Heart right ventricle (tissue), 16 donors: ENCODE measurements at places on chromosomes 5 and 9.

- DNase-seq = no peak
Observed at GRCh38 chr5:52920929-52921328, 68.2 kb upstream of the ITGA2 start.

- peak; percentile 45 for DNase-seq
Observed at GRCh38 chr9:129458155-129458661, 162.7 kb downstream of the C9orf50 start.

- DNase-seq = no peak
Observed at GRCh38 chr5:87004101-87004500, 263.6 kb upstream of the RASA1 start.

DNA sequence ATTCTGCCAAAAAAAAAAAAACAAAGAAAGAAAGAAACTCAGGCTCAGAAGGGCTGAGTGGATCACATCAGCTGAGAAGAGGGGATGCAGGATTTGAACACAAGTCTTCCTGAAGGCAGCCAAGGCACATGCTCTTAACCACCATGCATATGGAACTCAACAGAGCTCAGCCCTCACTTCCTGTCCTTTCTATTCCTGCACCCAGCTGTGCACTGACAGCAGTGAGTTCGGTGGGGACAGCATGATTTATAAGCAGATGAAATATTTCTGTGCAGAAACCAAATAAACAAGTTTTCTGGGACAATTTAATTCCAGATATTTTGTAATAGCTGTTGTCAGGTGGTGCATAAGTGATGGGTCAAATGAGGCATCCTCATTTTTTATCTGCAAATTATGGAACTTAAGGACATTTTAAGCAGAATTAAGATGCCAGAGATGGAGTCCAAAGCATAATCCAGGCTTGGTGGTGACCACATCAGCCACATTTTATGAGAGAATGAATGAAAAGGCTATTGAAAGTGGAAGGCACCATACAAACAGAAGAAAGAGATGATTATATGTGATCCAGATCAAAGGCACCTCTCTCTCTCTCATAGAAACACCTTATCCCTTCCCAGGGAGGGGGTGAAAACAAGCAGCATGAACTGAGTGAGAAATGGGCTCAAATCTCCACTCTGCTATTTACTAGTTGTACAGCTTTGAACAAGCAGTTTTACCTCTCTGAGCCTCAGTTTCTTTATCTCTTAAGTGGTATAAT is 303.6 kb upstream of the MSX2 start:
- DNase-seq = no peak

DNA sequence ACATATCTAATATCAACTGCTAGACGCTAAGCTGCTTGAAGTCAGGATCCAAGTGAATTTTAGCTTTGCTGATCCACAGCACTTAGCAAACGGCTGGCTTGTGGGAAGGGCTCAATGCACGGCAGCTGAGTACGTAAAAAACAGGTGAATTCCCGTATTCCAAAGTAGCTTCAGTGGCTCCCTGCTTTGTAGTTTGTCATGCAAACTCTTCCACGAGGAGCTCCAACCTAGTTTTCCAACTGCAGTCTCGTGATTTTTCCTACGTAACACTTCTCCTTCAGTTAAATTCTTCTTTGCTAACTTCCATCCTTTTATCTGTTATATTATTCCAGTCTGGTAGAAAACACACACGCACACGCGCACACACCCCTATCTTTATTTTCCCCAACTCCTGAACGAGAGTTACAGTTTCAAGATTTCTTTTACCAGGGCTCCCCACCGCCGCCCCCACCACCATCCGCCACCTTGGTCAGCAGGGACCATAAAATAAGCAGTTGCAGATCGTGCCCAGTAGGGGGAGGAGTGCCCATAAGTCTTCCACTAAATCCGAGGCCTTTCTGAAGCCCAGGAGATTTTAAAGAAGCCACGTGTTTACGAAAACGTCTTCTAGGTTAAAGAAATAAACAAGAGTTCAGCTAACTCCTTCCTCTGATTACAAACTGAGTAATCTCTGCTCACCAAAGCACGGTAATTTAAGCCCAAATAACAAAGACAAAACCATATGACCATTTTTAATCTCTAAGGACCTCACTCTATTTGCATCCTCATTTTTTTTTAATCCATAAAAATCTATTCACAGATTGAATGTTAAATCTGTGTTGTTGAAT is 34.8 kb upstream of the TRIO start:
- peak; percentile 65 for DNase-seq

DNA sequence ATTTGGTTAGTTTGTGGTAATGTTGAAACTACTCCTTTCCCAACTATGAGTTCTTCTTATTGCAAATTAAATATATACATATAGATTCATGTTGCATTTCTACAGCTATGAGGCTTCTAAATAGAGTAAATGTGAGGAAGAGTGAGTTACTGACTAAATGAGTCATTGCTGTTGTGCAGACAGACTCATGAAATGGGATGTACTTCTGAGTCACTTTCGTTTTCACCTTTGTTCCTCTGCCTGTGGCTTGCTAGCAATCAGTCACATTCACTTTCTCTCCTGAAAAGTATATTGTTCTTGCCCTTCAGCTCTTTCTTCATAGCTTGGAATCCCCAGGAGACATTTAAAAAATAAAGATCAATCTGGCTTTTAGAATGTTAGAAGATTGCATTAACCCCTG is 295.5 kb upstream of the SMC2 start:
- DNase-seq = no peak

- no peak for DNase-seq
Observed at GRCh38 chr5:156529892-156530291, 202.9 kb downstream of the SGCD start.

DNA sequence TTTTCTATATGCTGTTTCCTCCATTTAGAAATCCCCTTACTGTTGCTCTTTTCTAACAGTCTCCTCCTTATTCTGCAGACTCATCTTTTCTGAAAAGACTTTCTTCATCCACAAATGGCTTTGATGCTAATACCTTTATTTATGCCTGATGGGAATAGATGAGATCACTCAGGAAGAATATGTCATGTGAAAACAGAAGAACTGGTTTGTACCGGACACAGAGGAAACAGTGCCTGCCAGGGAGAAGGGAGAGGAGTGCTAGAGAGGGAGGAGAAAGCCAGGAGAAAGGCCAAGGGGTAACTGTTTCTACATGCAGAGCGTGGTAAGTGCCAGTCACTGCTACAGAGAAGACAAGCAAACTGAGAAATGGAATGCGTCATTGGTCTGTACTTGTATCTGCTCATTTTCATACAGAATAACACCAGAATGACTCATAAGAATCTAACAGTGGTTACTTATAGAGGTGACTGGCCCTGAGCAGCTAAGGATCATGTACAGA is 45.9 kb upstream of the PJA2 start:
- peak; percentile 52 for DNase-seq

DNA sequence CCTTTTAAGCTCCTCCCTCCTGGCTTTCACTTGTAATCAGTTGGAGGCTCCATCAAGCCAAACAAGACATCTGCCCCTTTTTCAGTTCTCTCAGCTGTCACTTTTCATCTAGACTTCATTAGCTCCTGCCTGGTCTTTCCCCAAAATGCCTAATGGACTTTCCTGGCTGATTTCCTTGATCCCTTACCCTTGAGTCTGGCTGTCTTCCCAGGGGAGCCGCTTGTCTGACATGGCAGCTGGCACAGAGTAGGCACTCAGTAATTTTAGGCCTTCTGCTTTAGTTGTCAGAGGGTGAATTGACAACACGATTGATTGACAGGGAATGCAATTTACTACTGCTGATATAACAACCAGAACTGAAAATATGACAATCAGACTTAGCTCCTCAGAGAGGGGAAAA is 2.1 kb downstream of the C9orf153 start:
- DNase-seq = no peak

DNA sequence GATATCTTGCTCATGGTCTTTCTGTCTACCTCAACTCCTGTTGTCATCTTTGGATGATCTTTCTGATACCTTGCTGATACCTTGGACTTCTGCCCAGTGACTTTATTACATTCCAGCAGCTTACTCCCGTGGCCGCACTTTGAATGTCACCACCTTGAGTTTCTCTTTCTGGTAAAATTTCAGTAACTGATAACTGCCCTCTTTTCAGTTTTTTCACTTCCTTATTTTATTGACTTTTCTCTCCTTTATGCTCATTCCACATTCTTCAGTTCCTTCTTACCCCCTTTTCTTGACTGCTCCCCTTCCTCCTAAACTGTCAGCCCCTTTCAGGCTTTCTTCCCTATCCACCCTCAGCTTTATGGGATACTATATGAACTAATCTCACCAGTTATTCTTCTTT is 7.0 kb upstream of the FBXO4 start:
- DNase-seq = no peak

DNA sequence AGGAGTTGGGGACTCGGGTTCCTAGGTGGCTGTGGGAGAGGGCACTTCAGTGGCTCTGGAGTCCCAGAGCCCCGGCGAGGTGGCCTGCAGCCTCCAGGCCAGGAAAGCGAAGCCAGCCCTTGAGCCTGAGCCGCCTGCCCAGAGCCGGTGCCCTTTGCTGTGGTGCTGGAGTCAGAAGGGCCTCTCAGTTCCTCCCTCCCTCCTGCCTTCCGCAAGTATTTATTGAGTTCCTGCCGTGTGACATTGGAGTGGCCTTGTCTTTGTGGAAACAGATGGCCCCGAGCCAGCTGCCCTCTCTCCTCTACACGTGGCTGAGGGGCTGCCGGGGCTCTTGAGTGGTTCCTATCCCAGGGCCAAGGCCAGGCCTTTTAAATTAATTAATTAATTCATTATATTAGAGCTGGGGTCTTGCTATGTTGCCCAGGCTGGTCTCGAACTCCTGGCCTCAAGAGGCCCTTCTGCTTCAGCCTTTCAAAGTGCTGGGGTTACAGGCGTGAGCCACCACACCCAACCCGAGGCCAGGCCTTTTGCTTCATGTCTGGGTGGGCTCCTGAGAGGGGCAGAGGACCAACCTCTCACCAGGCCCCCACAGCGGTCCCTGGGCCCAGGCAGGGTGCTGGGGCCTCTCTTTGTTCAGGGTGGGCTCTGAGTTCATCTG is 45.6 kb upstream of the IER5L start:
- DNase-seq = no peak

- no peak for DNase-seq
Observed at GRCh38 chr5:106376522-106376921, 1294.2 kb downstream of the EFNA5 start.
